ENCODE measurements at places on chromosomes 6 and 20.

DNA sequence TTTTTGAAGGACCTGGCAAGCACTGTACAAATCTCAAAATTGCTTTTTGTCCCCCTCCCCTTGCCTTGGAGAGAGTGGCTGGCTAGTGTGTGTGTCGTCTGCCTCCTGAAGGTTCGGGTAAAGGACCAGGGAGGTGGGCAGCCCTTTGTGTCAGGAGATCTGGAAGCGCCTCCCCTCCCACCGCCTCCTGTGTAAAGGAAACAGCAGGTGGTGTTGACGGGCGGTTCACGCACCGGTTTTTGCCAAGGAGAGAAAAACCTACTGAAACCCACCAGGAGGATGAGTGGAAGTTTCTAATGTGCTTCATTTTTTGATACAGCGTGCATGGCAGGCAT is 1.2 kb downstream of the ENTPD6 start:
- DNase-seq: peak; percentile 28

GRCh38 chr6:47844881-47845280 is 63.0 kb downstream of the OPN5 start:
- no peak for DNase-seq

DNA sequence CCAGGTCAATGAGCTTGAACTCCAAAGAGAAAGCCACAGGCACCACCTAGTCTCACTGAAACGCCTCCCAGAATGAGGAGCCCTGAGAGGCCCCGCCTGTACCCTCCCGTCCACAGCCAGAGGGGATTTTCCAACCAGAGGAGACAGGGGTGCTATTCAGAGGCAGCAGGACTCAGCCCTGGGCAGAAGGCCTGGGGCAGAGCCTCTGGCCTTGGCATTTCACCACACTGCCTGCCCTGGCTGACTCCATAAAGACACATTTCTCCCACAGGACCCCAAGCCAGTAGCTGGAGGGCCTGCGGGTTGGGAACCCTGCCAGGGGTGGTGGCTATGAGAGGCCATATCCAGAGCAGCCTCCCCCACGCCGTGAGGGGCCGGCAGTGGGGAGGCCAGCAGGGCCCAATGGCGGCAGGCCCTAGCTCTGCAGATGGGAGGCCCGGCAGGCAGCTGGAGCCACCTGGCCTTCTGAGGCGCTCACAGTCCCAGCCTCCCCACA is 159.3 kb downstream of the PREX1 start:
- no peak for DNase-seq

DNA sequence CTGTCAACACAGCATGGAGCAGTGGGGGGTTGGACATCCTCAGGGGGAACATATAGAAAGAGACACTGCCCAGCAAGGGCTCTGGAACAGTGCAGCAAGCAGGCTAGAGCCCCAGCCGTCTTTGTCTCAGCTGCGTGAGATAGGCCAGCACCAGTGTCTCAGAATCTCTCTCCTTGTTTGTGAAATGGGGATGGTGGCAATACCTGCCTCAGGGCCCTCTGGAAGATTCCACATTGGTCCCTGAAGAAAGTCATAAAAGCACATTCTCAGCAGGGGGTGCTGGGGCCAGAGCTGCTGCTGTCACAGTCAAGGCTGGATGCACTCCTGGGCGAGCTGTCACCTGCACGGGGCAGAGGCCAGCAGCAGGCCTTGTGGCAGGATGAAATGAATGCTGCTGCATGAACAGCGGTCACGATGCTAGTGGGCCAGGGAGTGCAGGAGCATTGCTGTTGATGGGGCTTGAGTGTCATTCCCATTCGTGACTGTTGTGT is 121.7 kb downstream of the SYCP2 start:
- DNase-seq: no peak

GRCh38 chr20:13690943-13691342 is 52.2 kb upstream of the TASP1 start:
- no peak for DNase-seq

- DNase-seq: no peak
These were observed 87.2 kb downstream of the TAF4 start for GRCh38 chr20:61978491-61978890.

GRCh38 chr6:163862701-163863100 is 448.2 kb downstream of the QKI start:
- no peak for DNase-seq

- DNase-seq: no peak
These were observed 885 bp upstream of the GZF1 start for GRCh38 chr20:23361119-23361475.

DNA sequence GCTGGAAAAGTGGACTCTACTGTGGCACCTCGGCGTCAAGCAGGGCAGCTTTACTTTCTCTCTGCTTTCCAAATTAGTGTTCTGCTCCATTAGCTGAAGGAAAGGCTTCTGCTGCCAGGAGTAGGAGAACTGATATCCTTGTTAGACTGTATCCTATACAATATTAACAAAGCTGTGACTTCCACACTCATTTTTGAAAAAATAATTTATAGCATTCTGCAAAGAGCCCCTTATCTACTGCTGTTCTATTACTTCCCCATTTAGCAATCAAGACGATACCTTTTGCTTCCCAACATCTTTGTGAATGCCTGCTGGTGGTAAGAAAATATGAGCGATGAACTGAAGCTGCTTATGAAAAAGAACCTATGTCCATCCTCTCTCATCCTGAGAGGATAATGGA is 151.1 kb downstream of the UBE3D start:
- no peak for DNase-seq

DNA sequence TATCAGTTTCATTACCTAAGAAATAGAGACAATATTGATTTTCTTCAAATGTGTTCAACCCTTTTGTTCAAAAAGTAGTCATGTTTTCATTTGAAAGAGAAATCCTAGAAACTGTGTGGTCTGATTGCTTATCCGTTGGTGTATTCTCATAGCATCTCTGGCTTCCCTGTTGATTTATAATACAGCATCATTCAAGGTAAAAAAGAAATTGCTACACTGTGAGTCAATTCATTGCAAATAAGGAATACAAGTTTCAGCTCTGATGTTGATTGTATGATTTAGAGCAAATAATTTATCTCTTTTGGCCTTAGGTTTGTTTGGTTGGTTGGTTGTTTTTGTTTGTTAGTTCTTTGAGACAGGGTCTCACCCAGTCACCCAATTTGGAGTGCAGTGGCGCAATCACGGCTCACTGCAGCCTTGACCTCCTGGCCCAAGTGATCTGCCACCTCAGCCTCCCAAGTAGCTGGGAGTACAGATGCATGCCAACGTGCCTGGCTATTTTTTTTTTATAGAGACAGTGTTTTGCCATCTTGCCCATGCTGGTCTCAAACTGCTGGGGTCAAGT is 185.5 kb upstream of the TNFAIP3 start:
- DNase-seq: no peak

GRCh38 chr6:44105146-44105545 is 22.1 kb downstream of the MRPL14 start:
- DNase-seq: peak; percentile 9

DNA sequence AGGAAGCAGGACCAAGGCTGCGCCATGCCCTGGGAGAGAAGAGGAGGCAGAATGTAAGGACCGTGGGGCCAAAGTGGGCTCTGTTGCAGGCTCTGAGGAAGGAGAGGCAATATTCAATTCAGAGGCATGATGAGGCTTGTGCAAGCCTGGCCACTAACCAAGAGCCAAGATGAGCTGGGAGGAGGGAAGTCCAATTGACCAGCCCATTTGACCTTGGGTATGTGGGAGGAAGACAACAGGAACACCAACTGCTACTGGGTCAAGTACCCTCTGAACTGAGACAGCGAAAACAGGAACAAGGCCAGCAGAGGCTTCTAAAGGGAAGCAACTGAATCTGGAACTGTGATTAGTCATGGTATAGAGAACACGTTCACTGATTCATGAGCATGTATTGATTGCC is 779.6 kb downstream of the MAFB start:
- DNase-seq: no peak

DNA sequence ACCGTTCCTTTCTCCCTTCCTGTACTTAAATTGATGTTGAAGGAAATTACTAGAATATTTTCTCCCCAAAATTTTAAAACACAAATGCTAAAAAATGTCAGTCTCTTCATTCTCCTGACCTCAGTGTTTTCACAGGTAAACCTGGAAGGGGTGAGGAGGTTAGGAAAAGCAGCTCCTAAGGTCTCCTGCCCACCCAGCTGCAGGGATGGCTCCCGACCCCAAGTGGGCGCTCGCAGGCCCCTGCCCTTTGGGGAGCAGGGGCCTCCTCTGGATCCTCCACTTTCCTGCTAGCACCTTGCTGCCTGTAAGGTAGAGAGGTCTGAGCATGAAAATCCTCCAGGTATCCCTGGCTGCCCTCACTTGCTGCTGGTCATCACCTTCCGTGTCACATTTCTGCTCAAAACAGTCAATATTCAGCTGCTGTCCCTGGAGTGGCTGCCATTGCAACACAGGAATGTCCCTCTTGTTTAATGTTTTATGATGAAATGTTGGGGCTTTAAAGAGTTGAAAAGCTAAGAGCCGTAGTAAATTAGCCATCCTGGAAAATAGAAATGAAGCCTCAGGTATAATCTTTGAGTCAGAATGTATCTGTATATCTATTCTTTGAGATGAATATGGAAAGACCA is 10.9 kb upstream of the HSP90AB1 start:
- DNase-seq: no peak

- DNase-seq: no peak
These were observed 73.9 kb downstream of the BACH2 start for GRCh38 chr6:90222724-90223198.

GRCh38 chr6:12595161-12595811 is 121.3 kb upstream of the PHACTR1 start:
- DNase-seq: no peak

DNA sequence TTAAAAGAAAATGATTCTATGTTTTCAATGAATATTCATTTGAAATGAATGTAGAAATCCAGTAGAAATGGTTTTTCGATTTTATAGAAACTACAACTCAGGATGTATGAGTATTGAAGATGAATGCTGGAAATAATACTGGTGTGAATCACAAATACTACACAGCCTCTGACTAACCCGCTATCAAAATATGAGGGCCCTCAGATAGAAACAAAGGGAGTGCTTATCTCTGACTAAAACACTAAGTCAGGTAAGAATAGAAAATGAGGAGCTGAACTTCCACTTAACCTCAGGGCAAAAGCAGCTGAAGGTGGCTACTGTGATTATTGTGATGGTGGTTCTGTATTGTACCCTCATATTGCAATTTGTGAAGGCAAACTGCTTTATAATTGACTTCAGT is 220.9 kb upstream of the RNF217 start:
- DNase-seq: no peak

GRCh38 chr6:157203764-157204163 is 119.6 kb downstream of the TMEM242 start:
- no peak for DNase-seq

- no peak for DNase-seq
These were observed 204.4 kb downstream of the SAMD5 start for GRCh38 chr6:147712841-147713240.

DNA sequence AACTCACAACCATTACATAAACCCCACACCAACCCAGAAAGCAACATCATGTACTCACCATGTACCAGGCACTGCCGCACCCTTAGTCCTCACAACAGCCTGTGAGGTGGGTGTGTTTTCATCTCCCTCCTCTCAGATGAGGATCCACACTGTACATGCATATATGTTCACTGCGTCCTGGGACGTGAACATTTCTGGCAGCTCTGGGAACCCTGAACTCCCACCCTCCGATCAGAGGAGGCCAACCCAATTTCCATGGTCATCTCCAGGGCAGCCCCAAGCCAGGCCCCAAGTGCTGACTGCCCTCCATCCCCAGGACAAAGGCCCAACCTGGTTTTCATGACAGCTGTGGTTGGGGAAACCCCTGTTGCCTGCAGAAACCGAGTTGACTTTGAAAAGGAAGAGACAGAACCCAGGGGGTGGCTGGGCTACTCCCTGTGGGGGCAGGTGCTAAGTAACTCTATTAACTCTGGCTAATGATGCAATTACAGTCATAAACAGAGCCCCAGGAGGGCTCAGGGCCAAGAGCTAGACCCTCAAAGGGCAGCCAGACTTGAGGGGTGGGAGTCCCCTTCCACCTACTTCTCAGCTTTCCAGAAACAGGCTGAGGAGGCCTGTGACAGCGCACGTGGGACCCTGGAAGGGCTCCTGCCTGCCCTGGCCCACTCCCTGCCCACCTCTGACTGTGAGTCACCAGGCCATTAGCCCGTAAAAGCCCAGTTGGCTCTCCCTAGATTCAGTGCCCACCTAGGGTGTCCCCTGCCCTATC is 2.6 kb downstream of the TFEB start:
- no peak for DNase-seq

DNA sequence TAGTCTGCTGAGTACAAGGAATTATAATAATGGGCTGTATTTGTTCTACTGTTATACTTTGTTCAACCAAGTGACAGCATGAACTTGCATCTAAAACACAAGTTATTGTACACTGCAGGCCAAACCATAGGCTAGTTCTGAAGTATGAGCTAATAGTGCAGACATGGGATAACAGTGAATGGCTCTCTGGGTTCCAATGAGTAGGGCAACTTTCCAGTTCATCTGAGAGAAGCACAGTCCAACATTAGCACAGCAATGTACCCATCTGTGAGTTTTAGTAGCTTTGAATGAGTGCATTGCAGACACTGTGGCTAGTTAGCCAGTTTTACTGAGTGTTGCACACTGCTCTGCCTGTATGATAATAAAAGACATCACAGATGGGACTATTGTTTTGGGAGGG is 56.5 kb upstream of the FUT9 start:
- no peak for DNase-seq

DNA sequence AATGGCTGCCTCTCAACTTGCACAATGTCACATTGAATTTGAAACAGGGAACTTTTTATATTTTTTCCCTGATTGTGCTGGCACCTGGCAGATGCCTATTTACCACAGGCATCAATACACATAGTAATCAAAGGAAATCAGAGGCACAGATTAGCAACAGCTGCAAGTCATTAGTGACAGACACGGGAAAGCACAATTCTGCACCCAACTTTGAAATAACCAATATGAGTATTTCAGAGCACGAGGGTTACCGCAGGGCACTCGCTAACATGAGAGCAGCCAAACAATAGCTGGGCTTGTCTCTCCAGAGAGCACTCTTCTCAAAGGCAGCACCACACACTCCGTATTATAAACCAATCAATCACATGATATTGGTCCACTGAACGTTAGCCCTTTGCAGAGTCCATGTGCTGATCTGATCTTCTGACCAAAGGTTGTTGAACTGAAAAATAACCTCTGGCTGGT is 149.5 kb downstream of the RNF144B start:
- peak; percentile 59 for DNase-seq

- DNase-seq: no peak
These were observed 59.5 kb upstream of the BMP2 start for GRCh38 chr20:6708010-6708409.

GRCh38 chr6:34953061-34954025 is 64.3 kb downstream of the ANKS1A start:
- no peak for DNase-seq

GRCh38 chr20:13898012-13898612 is 92.3 kb downstream of the SEL1L2 start:
- DNase-seq: no peak

- no peak for DNase-seq
These were observed 267.0 kb downstream of the TAF4 start for GRCh38 chr20:61798632-61799031.
